ENCODE measurements at places on chromosomes 5 and 9.

- no peak for DNase-seq
Measured at GRCh38 chr9:128684065-128684324, 5.0 kb upstream of the SET start.

- no peak for DNase-seq
Measured at GRCh38 chr9:17488662-17489061, 90.2 kb upstream of the SH3GL2 start.

DNA sequence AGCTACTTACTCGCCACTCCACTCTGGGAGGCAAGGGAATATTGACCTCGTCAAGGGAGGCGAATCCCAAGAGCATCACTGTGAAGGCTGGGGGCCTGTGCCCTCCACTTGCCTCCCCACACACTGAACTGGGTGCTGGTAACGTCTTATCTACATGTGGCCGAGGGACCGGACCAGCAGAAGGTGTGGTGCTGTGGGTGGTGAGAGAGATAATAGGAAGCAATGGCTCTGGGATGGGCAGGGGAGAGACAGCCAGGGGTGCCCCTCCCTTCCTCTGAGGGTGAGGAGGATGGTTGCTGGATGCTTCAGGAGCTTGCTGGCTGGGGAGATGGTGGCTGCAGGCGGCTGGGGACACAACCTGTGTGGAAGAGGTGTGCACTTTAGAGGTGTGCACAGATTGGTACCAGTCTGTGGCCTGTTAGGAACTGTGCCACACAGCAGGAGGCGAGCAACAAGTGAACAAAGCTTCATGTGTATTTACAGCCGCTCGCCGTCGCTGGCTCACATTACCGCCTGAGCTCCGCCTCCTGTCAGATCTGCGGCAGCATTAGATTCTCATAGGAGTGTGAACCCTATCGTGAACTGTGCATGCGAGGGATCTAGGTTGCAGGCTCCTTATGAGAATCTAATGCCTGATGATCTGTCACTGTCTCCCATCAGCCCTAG, 100.3 kb downstream of the ENTREP1 start:
- DNase-seq: no peak

GRCh38 chr5:60710362-60710761, 10.4 kb upstream of the DEPDC1B start:
- DNase-seq: no peak

GRCh38 chr5:115977988-115978387, 15.7 kb downstream of the LVRN start:
- DNase-seq: no peak

GRCh38 chr9:37151812-37152211, 31.4 kb downstream of the ZCCHC7 start:
- DNase-seq: no peak

DNA sequence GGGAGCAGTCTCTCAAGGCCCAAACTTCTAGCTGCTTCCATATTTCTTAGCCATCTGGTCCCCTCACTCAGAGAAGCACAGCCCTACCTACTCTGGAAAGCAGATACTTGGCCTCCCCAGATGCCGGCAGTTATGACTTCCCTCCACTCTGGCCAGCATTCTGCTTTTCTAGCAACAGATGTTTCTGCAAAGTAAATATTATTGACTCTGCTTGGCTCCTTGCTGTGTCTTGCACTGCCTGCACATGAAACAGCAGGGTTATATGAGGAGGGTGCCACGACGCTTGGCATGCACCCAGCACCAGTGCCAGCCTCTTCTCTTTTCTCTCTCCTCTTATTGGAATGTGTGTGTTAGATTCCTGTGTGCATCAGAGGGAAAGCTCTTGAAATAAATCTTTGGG, 99.7 kb downstream of the ARHGAP26 start:
- DNase-seq: no peak

DNA sequence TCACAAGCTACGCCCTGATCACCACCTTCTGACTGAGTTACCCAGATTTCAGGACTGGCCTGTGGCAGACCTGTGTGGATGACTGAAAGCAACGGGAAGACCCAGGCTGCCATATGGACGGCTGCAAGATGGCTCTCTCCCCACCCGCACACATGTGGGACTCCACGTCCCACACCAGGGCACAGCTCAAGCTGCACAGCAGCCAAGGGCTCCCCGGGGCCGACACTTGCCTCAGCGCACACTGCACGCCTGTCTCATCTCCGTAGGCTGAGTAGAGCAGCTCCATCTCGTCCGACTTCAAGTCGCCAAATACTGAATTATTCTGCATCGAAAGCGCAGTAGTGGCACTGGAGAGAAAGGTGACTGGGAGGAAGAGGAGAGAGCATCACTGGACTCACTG, 14.5 kb downstream of the BRD9 start:
- no peak for DNase-seq

DNA sequence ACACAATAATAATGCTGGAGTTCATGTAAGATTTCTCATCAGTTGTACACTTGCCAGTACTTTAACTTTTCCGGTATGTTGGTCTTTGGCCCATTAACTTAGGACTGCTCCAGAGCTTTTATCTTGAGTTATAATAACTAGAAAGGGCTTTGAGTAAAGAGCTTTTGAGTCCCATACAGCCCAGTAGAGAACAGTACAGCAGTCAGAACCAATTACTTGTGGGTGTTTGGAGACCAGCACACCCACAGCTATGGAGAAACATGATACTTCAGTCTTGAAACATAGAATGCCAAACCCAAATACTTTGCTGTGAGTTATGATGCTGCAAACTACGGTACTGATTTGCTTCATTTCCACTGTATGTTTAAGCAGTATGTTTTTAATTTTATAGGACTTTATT, 374.3 kb downstream of the CCDC171 start:
- no peak for DNase-seq

DNA sequence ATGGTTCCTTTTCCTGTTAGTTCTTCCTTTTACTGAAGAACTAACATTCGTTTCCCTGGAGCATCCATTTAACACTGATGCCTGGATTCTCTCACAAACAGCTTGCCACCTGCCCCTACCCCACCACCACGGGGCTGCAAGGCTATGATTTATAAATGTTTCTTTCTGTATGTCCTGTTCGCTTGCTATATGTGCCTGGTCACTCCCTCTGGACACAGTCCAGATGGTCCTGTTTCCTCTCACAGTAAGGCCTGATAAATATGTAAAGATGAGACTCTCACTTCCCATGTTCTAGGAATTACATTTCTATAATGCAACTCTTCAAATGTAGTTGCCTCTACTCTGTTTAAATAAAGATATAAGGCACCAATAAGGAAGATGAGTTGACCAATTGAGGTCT, 146.4 kb upstream of the SHB start:
- no peak for DNase-seq

DNA sequence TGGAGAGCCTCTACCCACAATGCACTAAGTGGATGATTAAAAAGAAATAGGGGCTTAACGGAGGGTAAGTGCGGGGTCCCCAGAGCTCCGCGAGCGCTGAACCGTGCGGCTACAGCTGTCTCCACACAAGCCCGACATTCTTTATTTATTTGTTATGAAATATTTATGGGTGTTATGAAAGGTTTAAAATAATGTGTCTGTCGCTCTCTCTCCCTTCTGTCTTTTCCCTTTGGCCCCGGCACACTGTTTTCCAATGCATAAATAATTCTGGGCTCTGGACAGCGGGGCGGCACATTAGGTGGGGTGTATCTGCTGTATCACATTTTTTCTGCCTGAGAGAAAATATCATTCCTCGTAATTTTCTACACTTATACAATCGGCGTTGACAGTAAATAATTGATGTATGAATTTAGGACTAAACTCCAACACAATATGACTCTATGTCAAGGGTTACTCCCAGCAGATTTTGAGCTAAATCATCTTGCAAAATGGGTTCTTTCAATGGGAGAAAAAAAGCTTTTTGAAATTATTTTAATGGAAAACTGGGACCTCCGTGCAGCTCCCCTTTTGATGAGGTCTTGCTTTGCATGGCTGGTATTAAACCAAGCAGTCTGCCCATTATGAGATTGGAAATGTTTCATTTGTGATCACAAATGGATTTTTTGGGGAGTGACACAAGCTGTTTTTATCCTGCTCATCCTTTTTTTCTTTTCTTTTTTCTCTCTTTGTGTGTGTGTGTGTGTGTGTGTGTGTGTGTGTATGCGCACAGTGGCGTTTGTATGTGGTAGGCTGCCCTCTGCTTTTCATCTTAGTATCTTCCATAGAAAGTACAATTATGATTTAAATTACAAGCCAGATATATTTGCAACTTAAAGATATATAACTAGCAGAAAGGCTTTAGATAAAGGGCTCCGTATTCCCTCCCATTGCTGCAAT, 370.6 kb upstream of the IRX4 start:
- peak; percentile 70 for DNase-seq

GRCh38 chr5:109196823-109197160, 213.0 kb downstream of the PJA2 start:
- DNase-seq: no peak

DNA sequence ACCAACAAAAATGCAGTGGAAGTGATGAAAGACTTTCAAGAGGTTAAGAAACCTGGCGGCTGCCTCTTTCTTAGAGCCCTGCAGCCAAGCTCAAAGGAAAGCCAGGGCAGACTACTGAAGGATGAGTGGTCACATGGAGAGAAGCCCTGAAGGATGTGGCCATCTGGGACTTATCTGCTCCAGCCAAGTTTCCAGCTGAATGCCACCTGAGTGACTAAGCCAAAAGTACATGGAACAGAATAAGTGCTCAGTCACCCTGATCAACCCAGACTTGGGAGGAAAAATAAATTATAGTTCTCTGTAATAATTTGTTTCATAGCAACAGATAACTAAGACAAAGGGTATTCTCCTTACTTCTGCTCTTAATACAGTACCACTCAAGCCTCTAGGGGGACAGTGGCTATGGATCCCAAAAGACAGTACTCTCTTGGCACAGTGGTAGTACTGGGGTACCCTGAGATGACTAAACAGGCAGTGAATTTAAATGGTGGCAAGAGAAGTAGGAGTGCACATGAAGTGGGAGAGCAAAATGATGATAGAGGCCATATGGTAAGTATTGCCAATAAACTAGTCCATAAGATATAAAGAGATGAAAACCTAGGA, 182.3 kb downstream of the ELAVL2 start:
- peak; percentile 70 for DNase-seq

GRCh38 chr5:128766406-128766805, 198.9 kb upstream of the SLC27A6 start:
- DNase-seq: no peak

- no peak for DNase-seq
Measured at GRCh38 chr5:57718155-57718554, 235.5 kb upstream of the ACTBL2 start.

GRCh38 chr5:81070571-81071255, 110.5 kb downstream of the RASGRF2 start:
- no peak for DNase-seq

DNA sequence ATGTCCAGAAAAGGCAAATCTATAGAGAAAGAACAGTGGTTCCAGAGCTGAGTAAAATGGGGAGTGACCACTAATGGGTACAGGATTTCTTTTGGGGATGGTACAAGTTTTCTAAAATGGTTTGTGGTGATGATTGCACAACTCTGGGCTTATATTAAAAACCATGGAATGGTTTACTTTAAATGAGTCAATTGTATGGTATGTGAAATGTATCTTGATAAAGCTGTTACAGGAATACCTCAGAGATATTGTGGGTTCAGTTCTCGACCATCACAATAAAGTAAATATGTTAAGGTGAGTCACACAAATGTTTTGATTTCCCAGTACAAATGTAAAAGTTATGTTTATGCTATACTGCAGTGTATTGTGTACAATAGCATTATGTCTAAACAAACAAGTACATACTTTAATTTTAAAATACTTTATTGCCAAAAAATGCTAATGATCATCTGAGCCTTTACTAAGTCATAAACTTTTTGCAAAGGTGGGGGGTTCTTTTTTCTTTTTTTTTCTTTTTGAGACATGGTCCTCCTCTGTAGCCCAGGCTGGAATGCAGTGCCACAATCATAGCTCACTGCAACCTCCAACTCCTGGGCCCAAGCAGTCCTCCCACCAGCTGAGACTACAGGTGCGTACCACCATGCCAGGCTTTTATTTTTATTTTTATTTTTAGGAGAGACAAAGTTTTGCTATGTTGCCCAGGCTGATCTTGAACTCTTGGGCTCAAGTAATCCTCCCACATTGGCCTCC, 65.9 kb downstream of the SHOC1 start:
- no peak for DNase-seq

DNA sequence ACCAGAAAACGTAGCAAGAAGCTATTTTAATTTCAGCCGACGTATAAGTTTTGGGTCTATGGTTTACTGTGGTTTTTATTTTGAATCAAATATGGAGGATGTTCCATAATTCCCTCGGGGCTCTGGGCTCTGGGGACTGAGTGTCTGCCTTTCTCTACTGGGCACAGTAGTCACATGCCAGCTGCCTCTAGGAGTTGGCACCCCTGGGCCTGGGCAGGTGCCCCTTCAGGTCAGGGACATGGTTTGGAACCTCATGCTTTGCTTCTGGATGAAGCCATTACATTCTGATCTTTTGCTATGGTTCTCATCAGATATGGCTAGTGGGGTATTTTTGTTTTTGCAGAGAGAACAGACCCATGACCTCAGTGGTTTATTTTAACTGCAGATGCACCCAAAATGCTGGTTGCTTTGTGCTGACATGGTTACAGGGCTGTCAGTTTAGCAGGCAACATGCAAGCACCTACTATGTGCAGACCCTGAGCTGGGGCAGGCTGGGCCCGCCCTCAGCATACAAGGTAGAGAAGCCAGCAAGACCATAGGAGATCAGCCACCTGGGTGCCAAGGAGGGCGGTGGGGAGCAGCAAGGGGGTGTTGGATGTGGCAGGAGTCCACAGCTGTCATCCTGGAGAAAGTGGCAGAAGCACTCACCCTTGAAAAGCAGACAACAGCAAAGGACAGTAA, 54.5 kb upstream of the PSD2 start:
- no peak for DNase-seq

DNA sequence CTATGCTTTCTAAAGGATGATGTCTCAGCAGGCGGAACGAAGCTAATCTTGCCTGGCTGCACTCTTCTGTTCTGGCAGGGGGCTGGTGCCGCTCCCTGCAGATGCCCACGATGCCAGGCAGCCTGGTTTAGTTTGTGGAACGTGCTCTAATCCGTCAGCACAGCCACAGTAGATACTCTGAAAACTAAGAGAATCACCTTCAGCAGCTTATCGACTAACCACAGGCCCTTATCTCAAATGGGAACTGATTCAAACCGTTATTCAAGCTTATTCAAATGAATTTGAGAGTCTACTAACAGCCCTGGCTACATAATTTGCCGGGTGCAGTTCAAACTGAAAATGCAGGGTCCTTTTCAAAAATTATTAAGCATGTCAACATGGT, 246.6 kb upstream of the ANKRD55 start:
- DNase-seq: no peak

DNA sequence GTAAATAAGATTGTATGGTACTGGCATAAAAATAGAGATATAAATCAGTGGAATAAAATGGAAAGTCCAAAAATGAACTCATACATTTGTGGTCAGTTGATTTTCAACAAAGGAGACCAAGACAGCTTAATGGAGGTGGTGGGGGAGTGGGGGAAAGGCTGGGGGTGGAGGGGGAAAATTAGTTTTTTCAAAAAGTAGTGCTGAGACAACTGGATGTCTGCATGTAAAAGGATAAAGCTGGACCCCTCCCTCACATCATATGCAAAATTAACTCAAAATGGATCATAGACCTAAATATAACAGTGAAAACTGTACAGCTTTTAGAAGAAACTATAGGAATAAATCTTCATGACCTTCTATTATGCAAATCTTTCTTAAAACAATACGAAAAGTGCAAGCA, 107.0 kb downstream of the HMHB1 start:
- no peak for DNase-seq

GRCh38 chr5:169701910-169702451, 64.9 kb downstream of the DOCK2 start:
- no peak for DNase-seq

GRCh38 chr9:37967761-37968080, 63.8 kb upstream of the SLC25A51 start:
- DNase-seq: no peak

GRCh38 chr5:15731699-15732098, 231.7 kb downstream of the FBXL7 start:
- no peak for DNase-seq

- DNase-seq: peak; percentile 24
Measured at GRCh38 chr5:34005211-34005610, 2.6 kb downstream of the AMACR start.

Data from esophagus muscularis mucosa (tissue), 4 donors.